ENCODE measurements at places on chromosomes 12 and 14.
A peak's percentile ranks its signal among the peaks of the same experiment; 100 is the strongest.

GRCh38 chr14:102209224-102209966, 69.7 kb downstream of the WDR20 start:
- DNase-seq: no peak

GRCh38 chr14:99939421-99939820, 125.8 kb upstream of the EVL start:
- DNase-seq: no peak

DNA sequence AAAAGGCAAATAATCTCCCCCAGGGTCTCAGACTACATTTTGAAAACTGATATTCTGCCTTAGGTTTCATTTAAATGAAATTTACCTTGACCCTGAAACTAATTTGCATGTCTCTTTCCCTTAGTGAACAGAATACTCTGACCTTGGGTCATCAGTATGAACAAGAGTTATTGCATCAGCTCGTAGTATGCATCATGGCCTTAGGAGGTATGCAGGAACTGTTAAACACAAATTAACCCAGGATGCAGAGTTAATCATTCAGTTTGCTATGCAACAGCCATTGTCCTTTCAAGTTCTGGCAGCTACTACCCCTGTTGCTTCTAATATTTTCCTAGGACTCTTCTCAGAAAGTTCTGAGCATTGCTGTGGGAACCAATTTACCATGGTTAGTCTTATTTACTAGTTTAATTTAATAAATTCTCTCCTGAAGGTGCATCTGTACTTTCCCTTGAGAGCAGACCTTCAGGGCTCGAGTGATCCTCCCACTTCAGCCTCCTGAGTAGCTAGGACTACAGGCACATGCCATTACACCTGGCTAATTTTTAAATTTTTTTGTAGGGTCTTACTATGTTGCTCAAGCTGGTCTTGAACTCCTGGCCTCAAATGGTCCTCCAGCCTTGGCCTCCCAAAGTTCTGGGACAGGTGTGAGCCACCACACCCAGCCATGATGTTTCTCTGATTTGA, 126.7 kb downstream of the TTC6 start:
- DNase-seq: no peak

DNA sequence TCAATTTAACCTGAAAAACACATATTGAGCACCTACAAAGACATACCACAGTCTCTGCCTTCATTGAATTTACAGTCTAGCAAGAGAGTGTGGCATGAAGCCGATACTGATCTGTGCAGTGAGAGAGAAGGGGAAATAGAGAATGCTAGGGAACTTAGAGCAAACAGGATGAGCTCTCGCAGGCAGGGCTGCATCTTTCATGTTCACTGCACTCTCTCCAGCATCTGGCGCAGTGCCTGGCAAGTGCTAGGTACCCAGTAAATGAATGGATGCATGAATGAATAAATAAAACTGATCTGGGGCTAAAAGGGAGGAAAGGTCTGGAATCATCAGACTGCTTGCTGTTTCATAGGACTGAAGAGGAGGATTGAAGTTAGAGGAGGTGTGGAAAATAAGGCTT, 256.5 kb upstream of the NPAS3 start:
- DNase-seq: no peak

GRCh38 chr12:22935501-22935900, 310.5 kb downstream of the ETNK1 start:
- DNase-seq: no peak

GRCh38 chr12:66066929-66067523, 63.5 kb downstream of the LLPH start:
- DNase-seq: no peak

- no peak for DNase-seq
These were observed 90.9 kb downstream of the B4GALNT3 start for GRCh38 chr12:550473-551260.

DNA sequence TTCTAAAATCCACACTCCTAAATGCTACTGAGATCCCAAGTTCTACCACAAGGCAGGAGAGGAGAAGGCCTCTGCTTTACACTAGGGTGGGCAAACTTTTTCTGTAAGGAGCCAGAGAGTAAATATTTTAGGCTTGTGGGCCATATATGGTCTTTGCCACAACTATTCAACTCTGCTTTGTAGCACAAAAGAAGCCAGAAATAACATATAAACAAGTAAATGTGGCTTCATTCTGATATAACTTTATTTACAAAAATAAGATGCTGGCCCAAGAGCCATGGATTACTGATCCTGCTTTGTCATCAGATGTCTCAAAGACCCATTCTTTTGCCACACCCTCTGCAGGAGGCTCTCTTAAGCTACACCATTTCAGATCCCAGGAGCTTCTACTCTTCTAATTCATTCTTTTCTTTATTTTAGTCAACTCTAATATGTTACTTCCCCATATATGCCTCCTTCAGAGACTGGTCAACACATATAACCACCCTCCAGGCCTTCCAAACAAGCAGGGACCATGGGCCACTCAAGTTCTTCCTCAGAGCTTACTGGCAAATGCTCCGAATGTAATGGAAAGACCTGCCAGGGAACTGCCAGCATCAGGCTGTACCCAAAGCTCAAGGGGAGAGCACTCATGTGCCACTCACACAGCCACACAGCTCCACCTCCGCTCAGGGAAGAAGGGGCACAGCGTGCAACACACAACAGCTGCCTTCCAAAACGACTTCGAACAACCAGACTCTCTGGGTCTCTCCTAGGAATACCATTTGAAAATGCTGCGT, 15.6 kb downstream of the APPL2 start:
- no peak for DNase-seq

- DNase-seq: peak; percentile 78
These were observed 44.2 kb downstream of the KCTD10 start for GRCh38 chr12:109432842-109433304.

DNA sequence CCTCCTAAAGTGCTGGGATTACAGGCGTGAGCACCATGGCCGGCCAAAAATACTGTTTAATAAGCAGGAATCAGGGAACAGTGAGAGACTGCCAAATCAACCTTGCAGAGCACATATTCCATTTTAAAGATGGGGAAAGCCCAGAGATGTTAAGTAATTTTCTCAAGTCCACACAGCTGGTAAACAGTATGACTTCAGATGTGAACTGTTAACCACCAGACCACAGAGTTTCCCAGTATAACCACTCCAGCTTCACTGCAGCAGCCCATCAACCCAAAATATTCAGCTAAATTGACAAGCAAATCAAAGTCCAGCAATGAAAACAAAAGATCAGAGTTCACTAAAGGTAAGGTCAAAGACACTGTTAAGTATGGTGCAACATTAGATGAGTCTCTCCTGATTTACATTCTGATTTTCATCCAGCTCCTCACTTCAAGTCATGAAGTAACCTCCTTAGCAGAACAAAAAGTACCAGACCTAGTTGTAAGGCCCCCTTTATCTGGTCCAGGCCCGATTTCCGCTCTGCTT, 82.1 kb downstream of the TRAFD1 start:
- DNase-seq: no peak

- DNase-seq: no peak
These were observed 137.3 kb downstream of the C12orf75 start for GRCh38 chr12:105467710-105468366.

- DNase-seq: no peak
These were observed 21.9 kb downstream of the OS9 start for GRCh38 chr12:57715786-57716185.

DNA sequence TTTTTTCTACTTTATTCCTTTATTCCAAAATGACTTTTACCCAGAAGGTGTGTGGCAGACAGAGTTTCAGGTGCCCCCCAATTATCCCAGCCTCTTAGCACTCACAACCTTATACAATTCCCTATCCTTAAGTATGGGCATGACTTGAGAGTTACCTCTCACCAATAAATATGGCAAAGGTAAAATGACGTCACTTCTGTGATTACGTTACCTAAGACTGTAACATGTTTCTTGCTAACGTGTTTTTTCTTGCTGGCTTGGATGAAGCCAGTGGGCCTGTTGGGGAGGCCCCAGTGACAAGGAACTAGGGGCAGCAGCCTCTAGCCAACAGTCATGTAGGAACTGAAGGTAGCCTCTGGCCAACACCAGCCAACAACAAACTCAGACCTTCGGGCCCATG, 13.3 kb upstream of the TUNAR start:
- DNase-seq: no peak

DNA sequence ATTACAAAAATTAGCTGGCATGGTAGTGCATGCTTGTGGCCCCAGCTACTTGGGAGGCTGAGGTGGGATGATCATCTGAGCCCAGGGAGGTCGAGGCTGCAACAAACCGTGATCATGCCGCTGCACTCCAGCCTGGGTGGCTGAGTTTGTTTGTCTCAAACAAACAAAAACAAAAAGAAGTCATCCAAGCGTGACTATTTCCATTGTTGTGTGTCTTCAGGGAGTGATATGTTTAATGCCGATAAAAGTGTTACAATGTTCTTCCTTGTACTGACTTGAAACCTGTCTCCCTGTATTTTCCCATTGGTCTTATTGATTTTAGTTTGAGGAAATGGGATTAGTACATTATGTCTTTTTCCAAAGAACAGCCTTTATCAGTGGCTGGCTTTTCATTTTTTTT, 75.6 kb upstream of the USP44 start:
- no peak for DNase-seq

- DNase-seq: no peak
These were observed 46.7 kb downstream of the PROX2 start for GRCh38 chr14:74829251-74829650.

DNA sequence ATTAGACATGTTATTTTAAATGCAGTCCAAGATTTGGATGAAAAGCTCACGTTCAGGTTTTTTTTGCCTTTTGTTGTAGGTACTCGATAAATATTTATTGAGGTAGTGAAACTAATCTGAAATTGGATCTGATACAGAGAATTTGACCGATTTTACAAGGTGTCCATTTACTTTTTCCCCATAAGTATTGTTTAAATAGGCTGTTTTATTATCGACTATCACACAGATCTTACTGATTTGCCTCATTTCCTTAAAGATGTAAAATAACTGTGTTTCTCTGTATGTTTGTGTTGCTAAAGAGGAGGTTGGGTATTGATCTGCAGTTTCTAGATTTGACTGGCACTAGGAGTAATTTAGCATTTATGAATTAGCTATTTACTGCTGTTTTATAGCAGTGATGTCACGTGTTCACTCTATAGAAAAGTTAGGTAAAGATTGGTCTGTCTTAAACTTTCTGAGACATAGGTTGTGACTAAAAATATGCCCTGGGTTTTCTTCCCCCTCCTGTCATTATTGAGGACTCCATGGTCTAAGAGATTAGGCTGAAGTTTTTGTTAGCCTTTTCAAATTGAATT, 3.5 kb downstream of the RAP1B start:
- no peak for DNase-seq

DNA sequence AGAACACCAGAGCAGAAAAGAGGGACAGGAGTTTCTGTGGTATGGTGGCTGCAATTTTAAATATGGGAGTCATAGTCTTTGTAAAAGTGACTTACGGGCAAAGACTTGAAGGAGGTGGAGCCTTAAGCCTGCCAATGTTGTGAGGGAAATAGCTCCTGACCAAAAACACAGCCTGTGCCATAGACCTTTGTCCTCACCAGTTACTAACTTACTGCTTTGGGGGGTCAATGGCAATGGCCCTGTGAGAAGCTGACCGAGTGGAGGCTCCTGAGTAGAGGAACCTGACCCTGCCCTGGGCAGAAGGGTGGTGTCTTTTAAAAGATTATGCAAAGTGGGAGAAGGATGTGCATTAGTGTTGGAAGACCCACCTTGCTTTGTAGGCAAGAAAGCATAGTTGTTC, 3.8 kb downstream of the MTHFD1 start:
- DNase-seq: no peak

GRCh38 chr12:58814036-58814435, 106.3 kb downstream of the LRIG3 start:
- DNase-seq: no peak

GRCh38 chr12:12939888-12940287, 12.1 kb downstream of the GPRC5D start:
- no peak for DNase-seq

DNA sequence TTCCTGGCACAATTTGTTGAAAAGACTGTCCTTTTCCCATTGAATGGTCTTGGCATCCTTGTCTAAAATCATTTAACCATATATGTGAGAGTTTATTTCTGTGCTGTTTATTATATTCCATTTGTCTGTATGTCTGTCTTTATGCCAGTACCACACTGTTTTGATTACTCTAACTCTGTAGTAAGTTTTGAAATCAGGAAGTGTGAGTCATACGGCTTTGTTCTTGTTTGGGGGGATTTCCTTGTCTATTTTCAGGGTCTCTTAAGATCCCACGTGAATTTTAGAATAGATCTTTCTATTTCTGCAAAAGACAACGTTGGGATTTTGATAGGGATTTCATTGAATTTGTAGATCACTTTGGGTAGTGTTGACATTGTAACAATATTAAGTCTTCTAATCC, 88.5 kb downstream of the MYRFL start:
- no peak for DNase-seq

- peak; percentile 65 for DNase-seq
These were observed 33.5 kb upstream of the C14orf180 start for GRCh38 chr14:104545942-104546501.

- no peak for DNase-seq
These were observed 70.7 kb upstream of the LMNTD1 start for GRCh38 chr12:25623816-25624215.

DNA sequence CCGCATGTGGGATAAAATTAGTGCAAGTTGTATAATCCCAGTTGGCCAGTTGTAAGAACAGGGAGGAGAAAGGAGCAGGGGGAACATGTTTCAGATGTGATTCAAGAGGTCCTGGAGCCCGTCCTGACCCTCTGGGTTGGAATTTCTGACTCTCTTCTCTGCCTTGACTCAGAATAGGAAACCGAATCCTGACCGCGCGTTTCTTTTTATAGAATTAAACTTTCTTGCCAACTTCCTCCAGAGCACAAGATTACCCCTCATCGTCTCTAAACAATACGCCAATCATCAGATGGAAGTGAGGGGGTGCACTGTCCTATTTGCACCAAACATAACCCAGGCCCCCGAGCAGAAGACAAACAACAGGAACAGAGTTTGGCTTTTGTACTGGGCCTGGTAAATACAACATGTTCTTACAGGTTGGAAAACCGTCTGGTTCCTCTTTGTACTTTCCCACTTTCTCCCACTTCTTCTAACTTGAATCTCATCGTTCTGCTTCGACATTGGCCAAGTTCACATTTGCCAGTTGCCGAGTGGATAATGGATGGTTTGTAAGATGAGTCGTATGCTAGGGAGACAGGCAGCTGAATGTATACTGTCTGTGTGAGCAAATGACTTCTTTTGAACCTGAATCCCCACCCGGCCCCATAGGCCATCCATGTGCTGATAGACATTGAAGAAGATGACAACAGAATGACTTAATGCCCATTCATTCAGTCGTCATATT, 42.6 kb upstream of the MED13L start:
- peak; percentile 76 for DNase-seq

All from left forelimb (tissue), 1 donor.